Inflammatory macrophage treated with lipopolysaccharide for 1 hour (primary cell): ENCODE measurements at places on chromosomes 2 and 18.

GRCh38 chr2:11343650-11344341 is 640 bp downstream of the ROCK2 start:
- DNase-seq, result peak; percentile 67

- DNase-seq, result no peak
These were observed 43.0 kb upstream of the CHMP1B start for GRCh38 chr18:11808001-11808855.

DNA sequence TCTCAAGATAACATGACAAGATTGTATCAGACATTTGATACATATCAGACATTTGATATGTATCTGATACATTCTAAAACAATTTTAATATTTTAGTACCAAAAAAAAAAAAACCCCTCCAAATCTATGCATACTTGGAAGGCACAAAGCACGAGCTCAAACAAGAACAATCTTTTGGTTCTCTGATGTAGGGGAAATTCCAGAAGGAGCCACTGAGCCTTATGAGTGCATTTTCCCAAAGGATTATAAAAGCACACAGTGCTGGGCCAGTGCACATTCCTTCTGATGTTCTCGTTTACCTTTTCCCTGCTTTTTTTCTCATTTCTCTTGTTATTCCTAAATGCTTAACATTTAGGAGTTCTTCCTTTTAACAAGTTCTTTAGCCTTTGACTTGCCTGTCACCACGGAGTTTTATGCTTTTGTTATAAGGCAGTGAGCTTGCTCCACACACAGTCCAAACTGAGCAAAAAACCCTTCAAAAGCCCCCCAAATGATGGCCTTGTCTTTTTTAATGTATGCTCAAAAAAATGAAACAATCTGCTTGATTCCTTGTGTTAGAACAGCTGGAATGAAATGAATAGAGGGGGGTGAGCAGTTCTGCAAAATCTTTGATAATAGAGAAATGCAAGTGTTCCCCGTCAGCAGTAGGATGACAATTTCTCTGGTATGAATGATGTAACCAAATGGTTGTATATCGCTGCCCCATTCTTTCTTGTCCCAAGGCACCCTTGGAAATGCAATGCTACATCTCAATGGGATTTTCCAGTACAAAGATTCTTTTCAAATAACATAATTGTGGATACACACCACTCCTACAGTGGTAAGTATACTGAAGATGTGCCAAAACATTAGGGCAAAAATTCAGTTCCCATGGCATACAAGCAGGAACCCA is 597.2 kb upstream of the ZEB2 start:
- DNase-seq, result no peak

DNA sequence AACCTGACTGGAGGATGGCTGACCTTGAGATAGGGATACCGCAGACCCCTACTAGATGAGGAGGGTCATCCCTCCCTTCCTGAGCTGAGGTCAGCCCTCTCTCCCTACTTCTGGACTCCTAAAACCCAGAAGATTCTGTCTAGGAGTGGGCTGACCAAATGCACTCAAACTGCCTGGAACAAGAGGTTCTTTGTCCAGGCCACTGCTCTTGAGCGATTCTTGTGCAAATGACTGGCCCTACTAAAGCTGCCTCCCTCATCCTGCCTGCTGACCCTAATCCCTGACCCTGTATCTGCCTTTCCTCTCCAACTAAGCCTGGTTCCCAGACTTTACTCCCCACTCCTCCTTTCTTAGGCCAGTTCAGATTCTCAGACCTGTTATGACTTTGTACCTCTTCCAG is 56.2 kb downstream of the EFR3B start:
- no peak for DNase-seq

DNA sequence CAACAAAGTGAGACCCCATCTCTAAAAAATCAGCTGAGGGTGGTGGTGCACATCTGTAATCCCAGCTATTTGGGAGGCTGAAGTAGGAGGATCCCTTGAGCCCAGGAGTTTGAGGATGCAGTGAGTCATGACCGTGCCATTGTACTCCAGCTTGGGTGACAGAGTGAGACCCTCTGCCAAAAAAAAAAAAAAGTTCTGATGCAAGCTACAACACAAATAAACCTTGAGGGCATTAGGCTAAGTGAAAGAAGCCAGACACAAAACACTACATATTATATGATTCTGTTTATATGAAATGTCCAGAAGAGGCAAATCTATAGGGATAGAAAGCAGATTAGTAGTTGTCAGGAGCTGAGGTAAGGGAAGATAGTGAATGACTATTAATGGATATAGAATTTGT is 13.0 kb downstream of the YWHAQ start:
- DNase-seq, result no peak

GRCh38 chr2:28824207-28824606 is 13.6 kb downstream of the SPDYA start:
- no peak for DNase-seq
